ENCODE measurements at places on chromosomes 6 and 20.

GRCh38 chr6:70575899-70576495, 9.3 kb downstream of the SDHAF4 start:
- no peak for DNase-seq

DNA sequence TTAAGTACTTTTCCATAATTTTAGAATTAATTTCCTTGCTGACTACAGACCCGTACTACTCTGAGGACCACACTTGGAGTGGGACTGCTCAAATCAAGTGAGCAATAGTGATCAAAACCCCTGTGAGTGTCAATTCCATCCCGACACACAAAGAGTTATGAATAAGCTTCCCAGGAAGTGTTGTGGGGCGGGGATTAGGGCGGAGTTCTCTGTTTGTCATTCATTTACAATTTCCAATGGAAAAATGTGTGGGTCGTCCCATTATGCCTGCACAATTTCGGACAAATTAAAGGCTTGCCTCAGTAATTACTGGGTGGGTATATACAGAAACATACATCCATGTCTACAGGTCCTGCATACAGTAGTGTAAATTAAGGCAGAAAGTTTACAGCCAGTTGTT, 84.2 kb downstream of the ISM1 start:
- no peak for DNase-seq

DNA sequence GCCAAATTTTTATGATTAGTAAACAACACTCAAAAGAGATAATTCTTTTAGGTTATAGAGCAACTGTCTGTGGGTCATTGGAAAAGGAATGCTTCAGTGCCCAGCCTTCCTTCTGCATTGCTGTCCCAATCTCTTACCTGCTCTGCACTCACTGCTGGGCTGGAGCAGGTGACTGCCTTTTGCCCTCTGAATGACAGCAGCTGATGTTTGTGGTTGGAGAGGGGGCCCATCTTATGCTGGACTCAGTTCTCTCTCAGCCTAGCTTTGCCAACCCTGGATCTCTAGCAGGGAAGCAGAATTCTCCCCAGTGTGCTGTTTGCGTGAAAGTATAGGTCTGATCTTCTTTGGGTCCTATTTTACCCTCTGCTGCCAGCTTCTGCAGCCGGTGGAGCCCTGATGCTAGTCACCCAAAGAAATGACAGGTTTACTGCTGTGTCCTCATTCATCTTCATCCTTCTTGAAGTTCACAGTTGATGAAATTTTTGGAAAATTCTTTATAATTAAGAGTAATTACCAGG, 193.5 kb downstream of the ARID1B start:
- DNase-seq, result no peak

DNA sequence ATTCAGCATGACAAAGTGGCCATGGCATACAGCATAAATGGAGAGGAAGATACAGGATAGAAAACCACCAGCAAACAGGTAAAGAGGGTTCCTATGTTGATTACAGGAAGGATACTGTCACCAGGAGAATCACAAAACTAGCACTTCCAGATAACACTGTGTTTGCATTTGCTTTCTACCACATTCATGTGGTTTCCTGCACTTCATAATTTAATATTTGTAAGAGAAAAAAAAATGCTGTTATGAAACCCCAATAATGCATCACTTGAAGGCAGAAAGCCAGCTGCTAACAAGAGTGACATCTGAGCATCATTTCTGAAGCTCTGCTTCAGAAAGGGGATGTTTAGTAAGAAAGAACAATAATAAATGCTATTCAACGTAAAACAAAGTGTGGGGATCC, 106.6 kb downstream of the ATXN1 start:
- DNase-seq, result no peak

GRCh38 chr6:1884313-1884712, 274.6 kb downstream of the FOXC1 start:
- DNase-seq, result no peak

DNA sequence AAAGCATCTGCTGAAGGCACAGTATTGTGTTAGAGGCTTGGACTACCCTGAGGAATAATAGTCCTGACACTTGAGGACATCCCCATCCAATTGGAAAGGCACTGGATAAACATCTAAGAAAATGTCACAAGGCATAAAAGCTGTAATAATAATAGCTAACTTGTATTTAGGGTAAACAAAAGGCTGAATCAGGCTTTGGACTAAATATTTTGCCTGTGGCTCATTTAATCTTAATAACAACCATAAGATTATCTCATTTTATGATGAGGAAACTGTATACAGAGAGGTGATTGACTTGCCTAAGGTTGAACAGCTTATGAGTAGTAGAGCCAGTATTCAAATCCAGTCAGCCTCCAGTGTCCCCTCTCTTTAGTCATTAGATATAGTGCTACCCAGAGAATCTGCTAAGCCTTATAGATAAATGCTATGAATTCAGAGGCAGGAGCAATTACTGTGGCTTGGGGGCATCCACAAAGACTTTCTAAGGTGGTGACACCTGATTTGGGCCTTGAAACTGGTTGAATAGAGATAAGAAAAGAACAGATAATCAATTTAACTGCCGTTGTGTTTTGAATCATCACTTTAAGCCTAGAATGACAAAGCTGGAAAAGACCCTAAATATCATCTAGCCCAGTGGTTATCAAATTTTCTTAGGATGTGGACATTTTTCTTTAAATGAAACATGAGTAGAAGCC, 7.5 kb upstream of the ZSWIM1 start:
- no peak for DNase-seq

- DNase-seq, result no peak
These were observed 167.9 kb downstream of the NRN1 start for GRCh38 chr6:5838656-5839396.

DNA sequence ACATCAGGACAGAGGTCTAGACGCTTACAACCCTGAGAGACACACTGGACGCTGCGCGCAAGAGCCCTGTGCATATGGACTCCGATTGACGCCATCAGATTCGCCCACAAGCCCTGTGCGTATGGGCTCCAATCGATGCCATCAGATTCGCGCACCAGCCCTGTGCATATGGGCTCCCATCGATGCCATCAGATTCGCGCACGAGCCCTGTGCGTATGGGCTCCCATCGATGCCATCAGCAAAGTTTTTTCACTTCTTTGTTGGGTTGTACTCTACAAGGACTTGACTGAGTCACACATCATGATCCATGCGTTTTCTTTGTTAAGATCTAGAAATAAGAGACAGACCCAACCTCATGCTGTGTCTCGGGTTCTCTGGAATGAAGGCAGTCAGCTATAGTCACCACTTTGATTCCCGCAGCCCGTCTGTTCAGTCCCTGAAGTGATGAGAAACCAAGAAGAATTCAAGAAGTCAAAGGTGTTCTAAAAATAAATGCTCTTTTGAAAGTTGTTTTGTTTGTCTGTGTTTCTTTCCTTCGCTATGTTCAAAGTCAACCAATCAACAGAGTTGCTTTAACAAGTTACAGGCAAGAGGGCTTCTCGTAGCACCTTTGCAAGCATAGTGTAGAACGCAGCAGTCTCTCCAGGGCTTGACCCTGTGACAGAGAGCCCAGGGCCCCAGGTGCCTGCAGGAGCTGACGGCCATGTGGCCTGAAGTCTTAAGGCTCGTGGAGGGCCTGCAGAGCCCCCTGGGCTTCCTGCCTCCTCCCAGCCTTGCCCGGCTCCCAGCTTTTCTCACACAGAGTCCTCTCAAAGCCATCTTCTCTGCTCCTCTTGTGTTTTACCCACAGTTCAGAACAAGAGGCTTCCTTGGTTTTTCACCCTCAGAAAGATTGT, 7.9 kb downstream of the RPS6KA2 start:
- no peak for DNase-seq

DNA sequence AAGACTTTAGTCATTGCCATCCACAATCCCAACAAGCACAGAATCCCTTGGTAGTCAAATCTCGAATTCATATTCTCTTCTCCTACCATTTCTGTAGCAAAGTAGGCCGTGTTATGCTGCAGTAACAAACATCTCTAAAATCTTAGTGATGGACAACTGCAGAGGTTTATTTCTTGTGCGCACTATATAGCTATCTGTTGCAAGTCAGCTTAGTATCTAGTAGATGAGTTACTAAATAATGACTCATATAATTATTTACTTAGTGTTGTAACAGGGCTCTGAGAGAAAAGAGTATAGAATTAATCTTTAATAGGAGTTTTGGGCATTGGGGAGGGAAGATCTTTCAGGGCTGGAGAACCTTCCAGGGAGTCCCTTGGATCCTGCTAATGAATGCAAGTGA, 73.3 kb downstream of the CAP2 start:
- DNase-seq, result no peak

DNA sequence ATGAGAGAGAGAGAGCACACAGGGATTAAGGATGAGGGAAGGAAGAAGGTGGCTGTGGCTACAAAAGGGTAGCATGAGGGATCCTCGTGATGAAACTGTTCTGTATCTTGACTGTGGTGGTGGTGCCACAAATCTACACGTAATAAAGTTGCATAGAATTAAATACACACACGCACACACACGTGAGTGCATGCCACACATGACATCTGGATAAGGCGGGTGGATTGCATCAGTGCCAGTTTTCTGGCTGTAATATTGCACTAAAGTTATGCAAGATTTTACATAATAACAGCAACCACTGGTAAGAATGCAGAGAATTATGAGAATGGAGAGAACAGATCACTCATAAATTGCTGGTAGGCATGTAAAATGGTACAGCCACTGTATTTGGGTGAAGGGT, 16.9 kb upstream of the STK35 start:
- DNase-seq, result no peak

DNA sequence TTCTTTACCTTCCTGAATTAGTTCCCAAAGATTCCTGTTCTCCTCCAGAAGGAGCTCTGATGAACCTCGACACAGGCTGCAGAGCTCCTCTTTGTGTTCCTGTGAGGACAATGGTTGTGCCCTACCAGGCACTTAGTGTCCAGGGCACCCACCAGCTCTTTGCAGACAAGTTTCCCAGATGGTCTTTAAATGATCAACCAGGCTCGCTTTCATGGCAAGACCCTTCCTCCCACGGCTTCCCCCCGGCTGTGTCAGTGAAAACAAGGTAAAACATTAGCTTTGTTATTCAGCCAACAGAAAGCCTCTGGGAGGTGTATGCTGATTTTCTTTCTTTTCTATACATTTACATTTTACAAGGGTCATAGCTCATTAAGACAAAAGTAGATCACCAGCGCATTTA, 32.3 kb upstream of the CNKSR3 start:
- no peak for DNase-seq

- DNase-seq, result no peak
These were observed 169.9 kb upstream of the HDDC2 start for GRCh38 chr6:125471667-125472066.

- no peak for DNase-seq
These were observed 57.6 kb downstream of the TRERF1 start for GRCh38 chr6:42394151-42394550.

GRCh38 chr20:51388756-51389542, 153.6 kb downstream of the NFATC2 start:
- DNase-seq, result no peak

GRCh38 chr6:117354671-117355070, 71.1 kb downstream of the ROS1 start:
- no peak for DNase-seq

- DNase-seq, result no peak
These were observed 128.6 kb upstream of the RUNX2 start for GRCh38 chr6:45199554-45199953.

DNA sequence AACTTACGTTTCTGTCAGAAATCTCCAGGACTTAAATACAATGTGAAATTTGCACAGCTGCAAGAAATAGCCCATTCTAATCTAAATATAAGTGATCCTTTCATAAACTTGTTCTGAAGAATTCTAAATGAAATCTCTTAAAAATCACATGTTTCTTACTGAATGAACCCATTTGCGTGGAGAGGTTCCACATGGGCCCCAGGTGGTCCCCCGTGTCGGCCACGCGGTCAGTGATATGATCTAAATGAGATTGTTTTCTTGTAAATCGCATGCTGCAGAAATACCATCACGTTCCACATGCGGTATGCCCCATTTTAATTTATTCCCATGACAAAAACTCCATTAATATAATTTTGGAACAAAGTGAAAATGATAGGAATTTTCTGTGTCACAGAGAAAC, 818.9 kb upstream of the SLC35B3 start:
- no peak for DNase-seq

GRCh38 chr6:45148711-45149341, 179.3 kb upstream of the RUNX2 start:
- no peak for DNase-seq

All from cardiac septum (tissue), 1 donor.